Right lobe of liver (tissue), 6 donors: ENCODE measurements at places on chromosomes 4 and X. TPM values are rescaled to one million over a fixed set of nuclear protein-coding genes. Genes with fewer than 3 reads are reported as not detected.

The PCDH19 gene
- total RNA-seq: 0.06 TPM

GRCh38 chr4:105544520-105545286 lies 7.7 kb upstream of the ARHGEF38 start:
- DNase-seq: no peak

GRCh38 chrX:110561034-110561433 lies 202.4 kb downstream of the RTL9 start:
- DNase-seq: no peak

DNA sequence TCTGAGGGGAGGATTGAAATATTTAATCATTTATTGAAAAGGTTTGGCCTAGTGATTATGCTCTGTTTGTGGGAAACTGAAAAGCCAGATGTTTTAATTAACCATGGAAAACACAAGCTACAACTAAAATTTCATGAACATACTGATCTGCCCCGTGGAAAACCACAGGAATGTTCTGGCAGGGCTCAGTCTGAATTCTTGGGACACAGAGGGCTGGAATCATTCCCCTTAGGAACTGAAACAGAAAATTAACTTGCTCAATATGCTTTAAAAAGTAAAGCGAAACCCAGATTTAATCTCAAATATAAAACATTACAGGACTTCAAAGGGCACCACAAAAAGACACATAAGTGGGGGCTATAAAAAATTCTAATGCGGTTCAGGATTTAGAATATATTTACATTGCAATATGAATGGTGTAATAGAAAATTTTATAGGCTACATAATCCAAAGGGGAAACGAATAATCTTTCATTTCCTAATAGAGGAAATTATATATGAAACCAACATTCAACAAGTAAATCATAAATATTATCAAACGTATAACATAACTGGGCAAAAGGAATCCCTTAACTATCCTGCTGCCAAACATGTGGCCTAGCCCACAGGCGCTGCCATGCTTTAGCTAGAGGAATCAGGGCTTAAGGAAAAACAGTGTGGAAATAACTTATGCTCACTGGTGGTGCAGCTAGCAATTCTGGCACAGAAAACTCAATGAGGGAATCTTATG lies 70.9 kb downstream of the APBB2 start:
- no peak for DNase-seq

- DNase-seq: no peak
Measured at GRCh38 chr4:113078066-113078465, 28.6 kb downstream of the ANK2 start.

The PNMA5 gene
- total RNA-seq: not detected

DNA sequence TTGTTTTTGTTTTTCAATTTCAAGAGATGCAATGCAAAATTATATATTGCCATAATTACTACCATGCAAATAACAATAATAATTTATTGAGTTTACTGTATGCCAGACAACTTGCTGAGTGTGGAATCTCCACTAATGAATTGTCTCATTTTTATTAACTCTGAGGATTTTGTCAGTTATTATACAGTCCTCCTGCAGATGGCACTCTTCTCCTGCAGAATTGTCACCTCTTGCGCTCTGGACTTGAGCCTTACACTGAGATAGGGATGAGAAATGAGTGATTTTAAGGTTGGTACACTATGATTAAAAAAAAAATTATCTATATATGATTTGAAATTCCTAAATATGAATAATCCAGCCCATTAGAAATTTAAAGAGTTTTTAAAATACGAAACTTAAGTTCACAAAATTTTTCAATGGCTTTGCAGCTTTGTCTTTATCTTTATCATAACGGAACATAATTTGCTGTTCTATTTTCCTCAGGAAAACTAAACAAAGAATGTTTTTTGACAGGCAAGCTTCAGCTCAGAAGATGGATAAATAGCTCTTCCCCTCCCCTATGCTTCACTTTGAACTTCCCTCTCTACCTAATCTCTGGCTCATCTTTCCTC lies 12.7 kb upstream of the PAQR3 start:
- DNase-seq: no peak

The TMEM35A gene
- not detected for total RNA-seq

The DGKK gene
- not detected for total RNA-seq

The QRFPR gene
- total RNA-seq: not detected

DNA sequence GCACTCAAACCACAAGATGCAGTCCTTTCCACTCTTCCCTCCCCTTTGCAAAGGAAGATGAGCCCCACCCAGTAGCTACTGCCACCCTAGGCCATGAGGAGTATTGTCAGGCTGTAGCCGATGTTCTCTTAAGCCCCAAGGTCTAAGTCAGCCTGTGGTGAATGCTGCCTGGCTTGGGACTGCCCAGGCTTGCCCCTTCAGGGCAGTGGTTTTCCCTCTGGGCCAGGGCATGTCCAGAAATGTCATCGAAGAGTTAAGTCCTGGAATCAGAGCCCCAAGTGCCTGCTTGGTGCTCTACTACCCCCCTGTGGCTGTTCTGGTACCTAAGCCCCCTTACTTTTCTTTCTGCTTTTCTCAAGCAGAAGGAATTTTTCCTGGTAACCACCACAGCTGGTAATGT lies 11.8 kb upstream of the PGK1 start:
- DNase-seq: no peak

GRCh38 chr4:8694226-8694625 lies 101.7 kb downstream of the CPZ start:
- peak; percentile 23 for DNase-seq

DNA sequence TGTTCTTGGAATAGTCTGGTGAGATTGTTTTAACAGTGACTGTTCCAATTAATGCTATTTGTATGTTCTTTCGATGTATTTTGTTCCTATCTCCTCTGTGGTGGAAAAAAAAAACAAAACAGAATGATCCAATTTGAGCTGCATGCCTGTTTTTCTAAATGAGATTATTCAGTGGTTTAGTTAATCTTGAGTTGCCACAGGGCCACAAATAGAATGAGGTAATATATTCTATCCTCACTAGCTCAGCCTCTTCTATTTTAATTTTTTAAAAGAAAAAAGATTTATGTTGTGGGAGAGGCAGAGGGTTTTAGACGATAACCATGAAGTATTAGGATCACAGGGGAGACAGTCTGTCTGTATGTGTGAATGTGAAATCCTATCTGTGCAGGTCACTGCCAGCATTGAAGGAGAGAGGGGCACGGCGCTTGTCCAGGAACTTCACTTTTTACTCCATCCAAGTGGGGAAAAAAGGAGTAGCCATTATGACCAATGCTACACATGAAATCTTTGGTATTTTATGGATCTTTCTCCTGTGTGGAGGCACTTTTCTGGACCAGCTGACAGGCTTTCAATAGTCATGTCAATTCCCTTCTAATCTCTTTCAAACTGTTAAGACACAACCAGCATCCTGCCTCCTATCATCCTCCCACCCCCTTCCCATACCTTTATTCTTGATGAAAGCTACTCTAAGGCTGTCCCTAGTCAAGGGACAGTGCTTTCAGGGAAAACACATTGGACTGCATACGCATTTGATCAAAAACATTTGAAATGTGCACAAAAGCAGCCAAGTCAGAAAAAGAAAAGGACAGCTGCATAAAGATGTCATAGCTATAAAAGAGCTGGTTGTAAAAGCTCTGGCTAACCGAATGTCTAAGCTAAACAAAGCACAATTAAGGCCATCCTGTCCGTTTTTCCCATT lies 1063.8 kb upstream of the INTU start:
- no peak for DNase-seq

DNA sequence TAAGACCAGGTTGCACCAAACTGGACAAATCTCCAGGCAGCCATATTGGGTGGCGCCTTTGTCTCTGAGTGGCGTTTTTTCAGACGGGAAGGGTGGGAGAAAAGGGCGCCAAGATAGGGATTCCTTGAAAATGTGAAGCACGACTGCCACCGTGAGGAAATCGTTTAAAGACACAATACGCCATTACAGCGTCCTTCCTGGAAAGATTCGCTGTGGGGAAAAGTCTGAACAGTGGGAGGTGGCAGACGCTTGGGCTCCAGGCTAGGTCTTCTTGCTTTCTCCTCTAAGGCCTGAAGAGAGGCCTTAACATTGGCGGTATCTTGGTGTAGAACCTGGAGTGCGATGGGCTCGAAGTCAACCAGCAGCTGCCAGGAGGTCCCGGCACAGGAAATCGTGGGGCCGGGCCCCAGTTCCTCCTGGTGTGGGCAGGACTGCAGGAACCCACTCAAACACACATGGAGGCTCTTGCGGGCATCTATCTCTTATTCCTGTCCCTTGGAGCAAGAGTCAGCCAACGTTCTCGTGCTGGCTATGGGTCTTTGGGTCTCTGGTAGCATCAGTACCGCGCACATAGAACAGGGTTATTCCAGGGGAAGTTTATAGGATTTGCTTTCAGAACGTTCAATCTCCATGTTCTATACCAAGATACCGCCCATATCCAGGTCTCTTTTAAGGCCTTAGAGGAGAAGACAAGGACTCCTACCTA lies 208.8 kb downstream of the OR13H1 start:
- DNase-seq: peak; percentile 51

DNA sequence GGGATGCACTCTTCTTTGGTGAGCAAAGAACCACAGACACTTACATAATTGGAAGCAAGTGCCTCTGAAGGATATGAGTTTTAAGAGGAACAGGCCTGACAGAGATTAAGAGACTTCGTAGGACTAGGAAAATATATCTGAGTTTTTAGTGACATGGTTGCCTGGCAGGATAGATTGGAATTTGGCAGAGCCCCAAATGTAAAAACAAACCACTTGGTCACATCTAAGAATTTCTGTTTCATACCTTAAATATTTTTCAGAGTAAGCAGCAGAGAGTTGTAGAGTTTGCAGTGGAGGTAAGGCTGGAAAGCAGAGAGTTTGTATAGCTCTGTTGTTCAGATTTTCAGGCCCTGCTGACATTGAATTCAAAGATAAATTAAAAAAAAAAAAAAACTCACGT lies 150.1 kb upstream of the MAGEB2 start:
- no peak for DNase-seq

The VEGFD gene
- total RNA-seq: 0.49 TPM

DNA sequence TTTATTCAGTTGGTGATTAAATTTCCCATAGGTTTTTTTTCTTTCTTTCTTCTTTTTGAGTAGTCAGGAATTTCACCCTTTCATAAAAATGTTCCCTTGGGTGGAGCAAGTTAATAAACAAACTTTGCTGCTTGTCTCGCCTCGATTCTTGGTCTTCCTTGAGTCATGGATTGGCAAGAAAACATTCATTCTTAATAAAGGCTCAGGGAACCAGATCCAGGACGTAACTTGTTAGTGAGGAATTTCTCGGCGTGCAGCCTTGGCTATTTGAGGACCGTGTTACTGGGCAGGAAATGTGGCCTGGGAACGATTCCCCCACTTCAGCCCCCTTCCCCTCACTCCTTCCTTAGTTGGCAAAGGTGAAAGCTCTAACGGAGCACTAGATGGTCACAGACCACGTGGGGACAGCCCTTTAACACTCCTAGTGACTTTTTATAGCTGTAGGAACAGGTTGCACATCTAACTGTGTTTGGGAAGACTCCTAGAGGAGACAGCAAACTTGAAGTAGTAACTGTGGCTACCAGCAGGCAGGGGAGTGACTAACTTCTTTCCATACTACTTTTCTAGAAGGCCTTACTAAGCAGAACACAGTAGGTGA lies 106.8 kb downstream of the UCHL1 start:
- DNase-seq: no peak

- no peak for DNase-seq
Measured at GRCh38 chrX:47484885-47485284, 1.9 kb upstream of the ZNF41 start.

The DYNLT3 gene
- 23.6 TPM for total RNA-seq

The PPARGC1A gene
- 32.5 TPM for total RNA-seq
